DMS79 treated with DMSO at 0.1 percent for 48 hours (cell line): ENCODE measurements at places on chromosomes 11 and 22.

- no peak for DNase-seq
Measured at GRCh38 chr22:49574881-49575702, 252.6 kb downstream of the BRD1 start.

DNA sequence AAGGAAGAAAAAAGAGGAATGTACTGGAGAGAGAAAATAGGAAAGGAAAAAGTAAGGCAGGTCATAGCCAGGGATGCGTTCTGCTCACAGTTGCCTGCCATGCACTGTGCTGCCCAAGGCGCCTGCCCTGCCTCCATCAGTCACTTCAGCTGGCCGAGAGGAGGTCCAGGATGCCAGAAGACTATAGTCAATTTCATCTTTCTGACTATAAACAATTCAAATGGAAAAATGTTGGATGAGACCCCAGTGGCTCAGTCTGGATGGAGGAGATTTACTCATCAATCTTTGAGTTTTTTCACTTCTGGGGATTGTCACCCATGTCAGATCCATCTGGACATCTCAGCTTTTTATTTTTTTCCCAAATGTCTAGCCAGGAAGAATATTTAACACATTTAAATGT, 36.7 kb upstream of the CLMP start:
- DNase-seq, result no peak

- no peak for DNase-seq
Measured at GRCh38 chr22:31896472-31896871, 47.9 kb upstream of the YWHAH start.

GRCh38 chr11:2652333-2653197, 47.2 kb downstream of the KCNQ1OT1 start:
- DNase-seq, result no peak

GRCh38 chr11:110027627-110028371, 65.4 kb upstream of the ZC3H12C start:
- no peak for DNase-seq
